DMS 273 treated with DMSO at 0.1 percent for 48 hours (cell line): ENCODE measurements at places on chromosomes 2 and 18.

DNA sequence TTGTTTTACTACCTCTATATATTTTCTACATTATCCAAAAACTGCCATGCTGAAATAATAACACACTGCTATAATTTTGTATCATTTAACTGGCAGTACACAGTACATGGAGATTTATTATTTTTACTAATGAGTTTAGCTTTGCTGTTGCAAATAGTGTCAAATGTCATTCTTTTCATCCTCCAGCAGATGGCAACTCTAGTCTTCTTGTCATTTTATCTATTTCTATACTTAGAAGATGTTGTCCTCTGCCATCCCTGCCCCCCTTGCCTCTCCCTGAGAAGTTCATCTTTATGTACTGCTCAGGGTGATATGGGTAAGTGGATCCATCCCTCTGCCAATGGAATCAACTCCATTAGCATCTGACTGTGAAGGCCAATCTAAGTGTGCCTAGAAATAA is 21.7 kb upstream of the LRRTM1 start:
- DNase-seq, result peak; percentile 9

DNA sequence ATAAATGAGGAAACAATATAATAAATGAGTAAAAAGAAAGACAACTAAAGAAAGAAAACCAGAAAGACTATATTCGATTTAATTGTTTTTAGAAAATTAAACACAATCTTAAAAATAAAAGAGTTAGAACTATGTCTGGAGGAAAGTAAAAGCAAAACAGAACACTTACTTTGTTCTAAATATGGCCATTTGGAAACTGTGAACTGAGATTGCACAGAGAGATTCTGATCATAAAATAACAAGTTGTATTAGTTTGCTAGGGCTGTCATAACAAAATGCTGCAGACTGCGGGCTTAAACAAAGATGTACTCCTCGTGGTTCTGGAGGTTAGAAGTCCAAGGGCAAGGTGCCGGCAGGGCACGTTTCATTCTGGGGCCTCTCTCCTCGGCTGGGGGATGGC is 128.1 kb upstream of the AQP4 start:
- DNase-seq, result no peak

GRCh38 chr18:22999212-22999611 is 66.1 kb downstream of the RBBP8 start:
- DNase-seq, result no peak

DNA sequence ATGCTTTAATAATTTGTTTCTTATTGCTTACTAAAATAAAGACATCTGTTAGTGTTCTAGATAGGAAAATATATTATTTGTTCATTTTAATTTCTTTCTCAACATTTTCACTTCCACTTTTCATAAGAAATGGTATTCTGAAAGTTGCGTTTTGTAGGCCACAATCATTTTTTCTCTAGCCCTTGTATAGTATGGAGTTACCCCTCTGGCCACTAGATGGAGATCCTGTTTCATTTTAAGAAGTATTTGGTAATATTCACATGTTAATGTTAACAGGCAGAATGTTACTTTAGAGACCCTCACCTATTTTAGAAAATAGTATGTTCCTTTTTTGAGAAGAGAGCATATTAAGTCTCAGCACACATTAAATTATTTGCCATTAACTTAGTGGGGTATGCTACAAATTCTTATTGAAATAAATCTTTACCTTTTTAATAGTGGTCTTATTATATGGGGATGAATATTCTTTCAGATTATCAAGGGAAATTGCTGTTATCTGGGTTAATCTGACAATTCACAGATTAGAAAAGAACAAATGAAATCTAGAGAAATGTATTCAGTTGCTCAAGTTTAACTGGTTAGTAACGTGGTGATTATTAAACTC is 73.9 kb upstream of the TTC27 start:
- no peak for DNase-seq

DNA sequence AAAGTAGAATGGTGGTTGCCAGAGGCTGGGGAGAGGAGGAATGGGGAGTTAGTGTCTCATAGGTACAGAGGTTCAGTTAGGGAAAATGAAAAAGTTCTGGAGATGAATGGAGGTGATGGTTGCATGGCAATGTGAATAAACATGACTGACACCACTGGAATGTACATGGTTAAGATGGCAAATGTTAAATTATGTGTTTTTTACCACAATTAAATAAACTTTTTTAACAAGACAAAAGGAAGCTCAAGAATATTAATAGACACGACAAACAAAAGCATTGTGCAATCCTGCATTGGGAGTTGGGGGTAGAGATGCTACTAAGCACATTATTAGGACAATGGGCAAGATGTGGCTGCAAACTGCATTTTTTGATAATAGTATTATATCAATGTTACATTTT is 147.7 kb downstream of the TWIST2 start:
- no peak for DNase-seq

GRCh38 chr18:48545757-48546321 is 7.0 kb downstream of the CTIF start:
- no peak for DNase-seq

DNA sequence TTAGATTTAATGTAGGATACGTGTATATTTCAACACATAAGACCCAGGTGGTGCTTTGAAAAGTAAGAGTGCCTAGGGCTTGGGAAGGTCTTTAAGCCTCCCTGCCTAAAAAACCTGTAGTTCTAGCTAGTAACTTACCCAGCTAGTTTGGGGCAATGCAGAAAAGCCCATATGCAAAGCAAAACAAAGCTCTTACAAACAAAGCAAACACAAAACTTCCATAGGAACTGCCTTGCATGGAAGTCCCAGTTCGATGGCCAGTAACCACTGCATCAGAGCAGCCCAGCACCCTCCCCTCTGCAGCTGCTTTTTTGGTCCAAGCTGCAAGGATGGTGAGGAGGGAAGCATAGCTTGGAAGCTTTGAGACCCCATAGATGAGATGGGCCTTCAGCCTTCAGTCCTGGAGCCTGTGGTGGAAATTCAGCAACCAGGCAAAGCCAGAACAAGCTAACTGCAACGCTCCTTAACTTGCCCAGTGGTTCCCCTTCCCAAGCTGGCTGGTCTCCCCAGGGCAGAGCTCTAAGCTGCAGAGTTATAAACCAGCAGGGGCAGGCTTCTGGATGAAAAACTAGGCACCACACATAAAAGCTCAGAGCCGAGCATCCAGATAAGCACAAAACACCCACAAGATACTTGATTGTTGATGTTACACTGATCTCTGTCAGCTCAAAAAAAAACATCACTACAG is 16.2 kb downstream of the C2orf76 start:
- no peak for DNase-seq

- DNase-seq, result peak; percentile 96
These were observed 70.1 kb upstream of the STPG4 start for GRCh38 chr2:47225061-47225783.

DNA sequence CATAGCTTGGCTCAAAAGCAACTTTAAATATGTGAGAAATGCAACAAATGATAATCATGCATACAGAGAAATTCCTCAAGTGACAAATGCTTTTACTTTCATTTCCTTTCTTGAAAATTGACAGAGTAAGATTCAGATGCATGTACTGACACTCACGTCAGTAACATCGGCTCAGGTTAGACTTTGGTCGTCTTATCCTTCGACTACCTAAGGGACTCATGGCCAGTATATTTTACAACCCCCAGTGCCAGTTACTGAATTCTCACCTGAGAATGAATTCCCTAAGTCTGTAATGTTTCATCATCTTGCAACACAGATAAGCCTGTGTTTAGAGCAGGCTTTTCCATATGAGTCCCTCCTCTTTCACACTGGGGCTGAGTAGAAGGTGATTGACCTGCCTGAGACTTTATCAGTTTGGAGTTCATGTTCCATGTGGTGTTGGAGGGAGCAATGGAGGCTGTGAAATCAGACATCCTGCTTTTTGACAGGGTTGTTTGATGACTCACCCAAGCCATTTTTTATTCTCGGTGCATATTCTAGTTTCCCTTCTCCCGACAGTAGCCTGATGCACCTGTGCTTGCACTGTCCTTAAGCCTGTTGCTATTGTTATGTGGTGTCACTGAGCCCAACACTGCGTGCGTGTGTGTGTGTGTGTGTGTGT is 30.5 kb upstream of the ATP8B1 start:
- DNase-seq, result no peak

- DNase-seq, result no peak
These were observed 10.6 kb downstream of the DGUOK start for GRCh38 chr2:73937103-73937885.

GRCh38 chr2:30768036-30768686 is 39.1 kb downstream of the CAPN13 start:
- DNase-seq, result no peak

DNA sequence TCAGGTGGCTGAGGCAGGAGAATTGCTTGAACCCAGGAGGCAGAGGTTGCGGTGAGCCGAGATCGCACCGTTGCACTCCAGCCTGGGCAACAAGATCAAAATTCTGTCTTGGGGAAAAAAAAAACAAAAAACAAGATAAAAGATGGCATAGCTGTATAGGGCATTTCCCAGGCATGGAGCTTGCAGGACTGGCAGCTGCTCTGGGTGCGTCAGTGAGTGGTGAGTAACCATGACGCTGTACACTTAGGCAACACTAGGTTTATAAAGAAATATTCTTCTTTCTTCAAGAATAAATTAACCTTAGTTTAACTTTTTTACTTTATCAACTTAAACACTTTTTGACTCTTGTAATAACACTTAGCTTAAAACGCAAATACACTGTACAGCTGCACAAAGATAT is 15.4 kb downstream of the TGOLN2 start:
- DNase-seq, result no peak

DNA sequence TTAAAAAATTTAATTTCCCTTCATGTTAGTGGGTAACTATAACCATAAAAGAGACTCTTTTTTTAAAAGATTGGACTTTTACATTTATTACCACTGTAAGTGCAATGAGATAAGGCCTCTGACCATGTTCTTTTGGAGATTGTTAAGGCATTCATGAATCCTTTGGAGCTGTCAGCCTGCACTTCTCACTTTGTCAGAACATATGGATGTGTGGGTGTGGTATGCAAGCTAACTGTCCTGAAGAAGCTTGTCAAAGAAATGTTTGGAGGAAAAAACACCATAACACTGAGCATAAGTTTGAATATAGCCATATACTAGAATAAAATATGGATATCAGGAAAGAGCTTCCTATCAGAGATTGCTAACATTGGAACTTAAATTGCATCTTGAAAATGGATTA is 754.1 kb downstream of the DPP10 start:
- DNase-seq, result no peak

DNA sequence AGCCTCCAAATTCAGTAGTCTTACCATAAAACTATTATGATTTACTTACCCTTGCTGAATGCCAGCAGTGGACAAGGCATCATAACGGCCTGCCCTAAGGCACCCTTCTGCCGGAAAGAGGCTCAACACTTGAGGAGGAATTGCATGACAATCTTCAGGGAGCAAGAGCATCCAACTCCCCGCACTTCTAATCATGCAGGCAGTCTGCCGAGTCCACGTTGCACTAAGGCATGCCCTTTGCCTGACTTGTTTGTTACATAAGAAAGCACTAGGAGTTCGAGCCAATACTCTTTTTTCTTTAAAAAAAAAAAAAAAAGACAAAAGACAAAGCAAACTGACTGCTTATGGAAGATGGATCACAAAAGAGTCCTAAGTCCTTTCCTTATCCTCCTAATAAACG is 17.9 kb upstream of the SPTBN1 start:
- DNase-seq, result no peak

DNA sequence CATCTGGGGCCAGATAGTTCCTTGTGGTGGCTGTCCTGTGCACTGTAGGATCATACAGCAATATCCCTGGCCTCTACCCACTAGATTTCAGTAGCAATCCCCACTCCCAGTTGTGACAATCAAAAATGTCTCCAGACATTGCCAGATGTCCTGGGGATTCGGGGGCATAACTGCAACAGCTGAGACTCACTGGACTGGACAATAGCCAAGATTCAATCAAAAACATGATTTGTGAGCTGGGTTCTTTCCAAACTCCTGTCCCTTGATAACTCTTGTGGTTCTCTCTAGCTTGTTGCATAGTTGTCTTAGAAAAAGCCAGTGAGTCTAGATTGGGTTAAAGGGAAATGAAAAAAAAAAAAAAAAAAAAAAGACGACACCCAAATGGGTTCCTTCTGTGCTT is 293.4 kb downstream of the CELF4 start:
- DNase-seq, result peak; percentile 90

GRCh38 chr2:194567661-194568017 is 1089.4 kb upstream of the SLC39A10 start:
- DNase-seq, result no peak

DNA sequence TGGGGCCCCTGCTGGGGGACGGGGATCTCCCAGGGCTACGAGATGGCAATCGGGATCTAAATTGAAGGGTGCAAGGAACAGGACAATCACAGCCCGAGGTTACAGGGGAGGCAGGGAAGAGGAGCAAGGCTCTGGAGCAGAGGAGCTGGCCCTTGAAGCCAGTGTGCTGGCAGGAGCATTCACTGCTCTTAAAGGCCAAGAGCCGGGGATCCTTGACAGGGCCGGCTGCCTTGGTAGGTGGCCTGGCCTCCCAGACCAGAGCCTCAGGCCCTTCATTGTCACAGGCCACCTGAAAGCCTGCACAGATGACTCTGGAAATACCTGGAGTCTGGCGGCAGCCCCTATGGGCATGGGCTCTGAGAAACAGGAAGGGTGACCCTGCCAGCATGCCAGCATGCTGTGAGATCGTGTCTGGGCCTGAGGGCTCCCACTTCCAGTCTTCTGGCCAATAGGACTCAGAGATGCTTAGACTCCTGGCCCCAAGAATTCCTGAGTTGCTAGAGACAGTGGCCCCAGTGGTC is 38.7 kb downstream of the PDIA6 start:
- no peak for DNase-seq

GRCh38 chr2:202353430-202353829 is 22.7 kb upstream of the BMPR2 start:
- DNase-seq, result no peak

GRCh38 chr18:37334631-37335408 is 230.8 kb downstream of the CELF4 start:
- no peak for DNase-seq

GRCh38 chr2:60440767-60441163 is 112.7 kb downstream of the BCL11A start:
- DNase-seq, result no peak

GRCh38 chr2:185006481-185006880 is 408.2 kb downstream of the ZNF804A start:
- no peak for DNase-seq

GRCh38 chr2:64367444-64368232 is 86.3 kb upstream of the LGALSL start:
- DNase-seq, result no peak

DNA sequence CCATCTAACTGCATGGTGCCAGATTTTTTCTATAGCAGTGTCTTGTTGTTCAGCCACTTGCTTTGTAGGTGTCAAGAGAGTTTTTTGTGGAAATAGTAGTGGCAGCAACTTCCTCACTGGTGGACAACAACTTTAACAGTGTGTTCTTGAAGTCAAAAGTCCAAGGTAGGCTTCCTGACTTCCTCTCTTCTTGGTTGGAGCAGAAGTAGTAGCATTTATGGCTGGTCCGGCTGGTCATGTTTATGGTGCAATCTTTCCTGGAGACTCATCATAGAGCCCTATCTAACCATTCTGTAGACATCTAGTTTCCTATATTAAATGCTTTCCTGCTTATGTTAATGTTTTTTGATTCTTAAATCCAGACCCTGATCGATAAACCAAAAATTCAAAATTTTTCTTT is 11.7 kb downstream of the GPR75 start:
- no peak for DNase-seq
